Stimulated activated CD4-positive, alpha-beta T cell treated with anti-CD3 and anti-CD28 coated beads, TNF-alpha, amount 100 ng/mL, for 1 hour (primary cell): ENCODE measurements at places on chromosomes 13 and 19.

- no peak for DNase-seq
Measured at GRCh38 chr13:72952529-72953141, 106.2 kb upstream of the KLF5 start.

- DNase-seq = no peak
Measured at GRCh38 chr13:100940658-100941057, 266.1 kb upstream of the TMTC4 start.

DNA sequence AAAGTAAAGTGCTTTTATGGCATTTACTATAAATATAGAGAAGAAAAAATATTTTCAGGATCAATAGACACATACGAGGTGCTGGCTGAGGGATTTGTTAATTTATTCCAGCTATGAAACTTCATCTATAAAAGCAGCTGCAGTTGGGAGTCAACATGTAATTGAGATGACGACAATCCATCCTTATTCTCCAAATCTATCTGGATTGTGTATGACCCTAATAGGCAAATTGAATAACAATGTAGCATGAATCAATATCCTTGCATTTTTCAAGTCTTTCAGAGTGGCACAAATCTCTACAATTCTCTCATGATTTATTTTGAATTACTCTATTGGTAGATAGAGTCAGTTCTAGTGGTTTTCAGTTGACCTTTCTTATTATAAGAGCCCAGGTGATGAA is 1296.5 kb upstream of the SPRY2 start:
- no peak for DNase-seq

GRCh38 chr19:4559569-4559968 is at the start of gene SEMA6B:
SEMA6B (minus strand) TSS chr19:4559684; CDS start chr19:4558457, 1,227 bp downstream.
- no peak for DNase-seq

DNA sequence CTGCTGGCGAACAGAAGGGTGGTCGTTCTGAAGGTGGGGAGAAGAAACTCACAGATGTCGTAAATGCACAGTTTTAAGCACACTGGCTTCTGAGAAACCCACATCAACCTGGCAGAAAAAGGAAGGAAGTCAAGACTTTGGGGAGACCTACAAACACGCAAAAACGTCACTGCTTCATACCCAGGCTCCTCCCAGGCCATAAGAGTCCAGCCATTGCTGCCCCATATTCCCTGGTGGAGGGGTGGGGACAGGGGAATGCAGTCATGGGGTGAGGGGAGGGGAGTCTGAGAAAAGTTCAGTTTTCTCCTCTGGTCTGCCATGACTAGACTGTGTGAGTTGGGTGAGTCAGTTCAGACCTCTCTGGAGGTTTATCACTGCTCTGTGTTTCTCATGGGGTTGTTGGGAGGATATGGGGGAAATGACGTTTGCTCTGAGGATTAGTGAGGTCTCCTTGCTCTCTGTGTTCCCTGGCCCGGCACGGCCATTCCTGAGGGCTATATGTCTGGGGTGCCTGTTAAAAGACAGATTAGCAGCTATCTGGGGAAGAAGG is 139.0 kb downstream of the FLT1 start:
- no peak for DNase-seq

GRCh38 chr19:29660835-29661234 is 4.4 kb upstream of the PLEKHF1 start:
- no peak for DNase-seq

DNA sequence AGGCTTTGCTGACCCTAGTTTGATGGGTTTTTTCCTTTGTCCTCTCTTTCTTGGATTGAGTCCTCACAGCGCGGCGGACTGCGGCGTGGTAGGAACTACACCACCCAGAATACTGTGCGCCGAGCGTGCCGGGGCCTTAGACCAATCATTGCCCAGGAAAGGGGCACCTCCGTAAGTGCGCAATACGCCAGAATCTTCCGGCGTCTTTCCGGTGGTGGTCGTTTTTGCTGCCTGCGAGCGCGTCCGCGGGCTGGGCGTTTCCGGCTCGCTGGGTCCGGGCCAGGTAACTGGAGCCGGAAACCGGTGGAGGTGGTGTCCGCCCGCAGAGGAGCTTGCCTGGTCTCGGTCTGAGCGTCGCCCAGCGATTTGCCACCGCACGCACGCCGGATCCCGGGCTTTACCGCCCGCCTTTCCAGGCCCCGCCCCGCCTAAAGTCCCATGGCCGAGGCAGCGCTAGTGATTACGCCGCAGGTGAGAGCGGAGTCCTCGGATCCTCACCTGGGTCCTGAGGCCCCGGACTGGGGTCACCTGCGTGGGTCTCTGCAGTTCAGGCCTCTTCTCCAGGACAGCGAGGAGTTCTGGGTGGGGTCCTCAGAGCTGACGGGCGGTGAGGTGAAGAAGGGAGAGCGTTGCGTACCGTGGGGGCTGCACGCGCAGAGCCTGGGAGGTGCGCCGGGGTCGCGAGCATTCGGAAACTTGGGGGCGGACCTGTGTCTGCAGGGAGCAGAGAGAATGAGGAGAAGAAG is at the start of gene ZNF549:
Gene ZNF549 (plus strand): TSS at position 221 of the 746 bp plus-strand sequence. CDS start 218 bp downstream, at position 439.
- DNase-seq = peak; percentile 65

DNA sequence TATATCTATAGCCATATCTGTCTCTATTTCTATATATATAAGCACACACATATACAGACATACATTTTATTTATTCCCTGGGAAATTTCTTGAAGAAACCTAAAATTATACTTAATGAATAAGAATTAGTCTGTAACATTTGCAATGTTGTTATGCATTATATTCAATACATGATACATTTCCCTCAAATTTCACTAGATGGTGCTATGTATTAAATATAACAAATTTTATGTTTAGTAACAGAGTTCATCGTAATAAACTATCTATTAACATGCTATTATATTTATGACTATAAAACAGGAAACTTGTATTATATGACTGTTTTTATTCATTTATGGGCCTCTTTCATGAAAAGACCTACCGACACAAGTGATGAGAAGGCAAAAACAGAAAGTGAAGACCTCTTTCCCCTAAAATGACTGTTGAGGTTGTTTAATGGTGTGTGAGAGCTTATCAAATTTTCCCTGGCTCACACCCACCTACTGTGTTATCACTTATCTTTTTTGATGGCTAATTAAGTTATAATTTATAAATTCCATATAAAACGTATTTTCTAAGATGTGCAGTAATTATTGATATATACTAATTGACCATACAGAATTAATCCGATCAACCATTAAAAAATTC is 881.9 kb downstream of the SLITRK6 start:
- no peak for DNase-seq

GRCh38 chr13:74796157-74796556 is 662.0 kb upstream of the KLF12 start:
- DNase-seq = no peak

DNA sequence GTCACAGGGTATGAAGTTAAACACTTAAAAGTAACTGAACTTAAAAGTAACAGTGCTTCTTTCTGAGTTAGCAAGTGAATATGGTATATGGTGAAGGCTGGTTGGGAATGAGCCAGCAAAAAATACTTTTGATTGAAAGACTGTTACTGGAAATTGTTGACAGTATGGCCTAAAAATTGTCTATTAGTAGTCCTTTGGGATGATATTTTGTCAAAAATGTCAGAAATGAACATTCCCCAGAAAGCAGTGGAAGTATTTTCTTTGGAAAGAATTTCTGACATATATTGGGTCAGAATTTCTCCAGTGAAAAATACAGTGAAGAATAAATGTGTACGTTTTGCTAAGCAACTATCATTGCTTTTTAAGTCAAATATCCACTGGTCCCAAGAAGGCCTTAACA is 860.5 kb downstream of the PCDH9 start:
- DNase-seq = no peak
